ENCODE measurements at places on chromosomes 7 and 10.

GRCh38 chr7:136251826-136252225 is 274.7 kb upstream of the MTPN start:
- no peak for DNase-seq

- DNase-seq = no peak
Observed at GRCh38 chr10:60006062-60006461, 99.7 kb upstream of the CCDC6 start.

DNA sequence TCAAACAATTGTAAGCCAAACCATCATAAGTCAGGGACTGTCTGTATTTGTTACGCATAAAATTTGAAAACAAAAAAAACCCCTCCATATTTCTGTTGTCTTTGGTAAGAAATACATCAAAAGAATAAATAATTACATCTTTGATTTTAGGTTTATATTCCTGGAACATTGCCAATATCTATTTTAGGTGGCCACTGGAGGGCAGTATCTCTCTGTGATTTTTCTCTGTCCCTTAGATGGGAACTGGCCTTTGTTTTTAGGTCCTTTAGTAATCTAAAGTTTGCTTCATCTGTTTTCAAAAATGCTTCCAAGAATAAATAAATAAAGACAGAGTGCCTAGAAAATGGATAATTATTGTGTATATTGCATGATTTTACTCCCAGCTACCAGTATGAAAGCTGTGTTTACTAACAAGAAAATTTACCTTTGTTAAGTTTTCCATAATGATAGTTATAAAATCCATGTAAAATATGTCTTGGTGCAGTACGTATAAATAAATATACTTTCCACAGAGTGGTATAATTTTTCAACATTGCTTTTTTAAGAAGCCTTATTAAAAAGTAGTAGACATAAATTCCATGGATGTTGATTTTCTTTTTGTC is 64.2 kb downstream of the PHYHIPL start:
- DNase-seq = peak; percentile 72

DNA sequence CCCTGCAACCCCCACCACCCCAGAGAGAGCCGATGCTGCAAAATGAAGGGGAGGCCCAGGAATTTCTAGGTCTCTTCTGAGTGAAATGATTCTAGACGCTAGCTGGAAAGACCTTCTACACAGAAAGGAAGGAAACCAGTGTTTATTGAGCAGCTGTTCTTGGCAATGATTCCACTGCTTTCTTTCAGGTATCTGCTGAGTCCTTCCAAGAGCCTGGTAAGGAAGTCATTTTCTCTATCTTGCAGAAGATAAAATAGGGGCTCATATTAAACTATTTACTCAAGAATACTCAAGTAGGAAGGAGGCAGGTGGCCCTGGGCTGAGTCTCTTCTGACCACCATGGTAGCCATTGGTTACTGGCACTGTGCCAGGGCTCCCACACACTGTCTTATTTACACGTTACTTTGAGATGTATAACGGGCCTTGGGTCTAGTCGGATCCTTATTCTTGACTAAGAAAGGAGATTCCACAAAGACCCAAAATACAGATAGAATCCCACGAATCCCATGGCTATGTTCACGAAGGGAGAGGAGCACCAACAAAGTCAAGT is 112.1 kb downstream of the GALNT11 start:
- DNase-seq = no peak

- DNase-seq = no peak
Observed at GRCh38 chr10:2951235-2951835, 116.0 kb upstream of the PFKP start.

DNA sequence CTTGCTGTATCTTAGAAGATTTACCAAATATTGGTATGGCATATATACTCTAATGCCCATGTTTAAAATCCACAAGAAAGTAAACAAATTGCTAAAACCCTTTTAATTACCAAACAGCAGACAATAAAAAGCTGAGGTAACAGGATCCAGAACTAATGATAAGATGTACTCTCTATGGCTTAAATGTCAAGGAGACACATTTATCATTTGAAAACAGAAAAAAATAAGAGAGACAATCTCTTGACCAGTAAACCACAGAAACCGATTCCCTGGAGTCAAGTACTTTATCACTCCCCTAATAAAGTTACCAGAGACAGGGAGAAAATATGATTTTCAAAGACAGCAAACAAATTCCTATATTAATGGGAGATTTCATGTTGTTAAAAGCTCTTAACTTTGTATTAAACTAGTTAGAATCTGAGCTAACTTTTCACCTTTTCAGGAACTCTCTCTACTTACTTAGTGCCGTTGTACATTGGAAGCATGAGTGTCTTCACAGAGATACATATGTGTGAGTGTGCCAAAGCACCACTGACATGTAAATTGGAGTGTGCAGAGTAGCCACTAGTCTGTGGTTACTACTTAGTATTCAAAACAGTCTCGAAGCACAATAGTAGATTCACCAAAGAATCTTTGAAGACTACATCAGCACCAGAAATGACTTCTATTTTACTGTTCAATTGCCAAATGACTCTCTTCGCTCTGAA is 44.2 kb downstream of the TSPAN12 start:
- no peak for DNase-seq

DNA sequence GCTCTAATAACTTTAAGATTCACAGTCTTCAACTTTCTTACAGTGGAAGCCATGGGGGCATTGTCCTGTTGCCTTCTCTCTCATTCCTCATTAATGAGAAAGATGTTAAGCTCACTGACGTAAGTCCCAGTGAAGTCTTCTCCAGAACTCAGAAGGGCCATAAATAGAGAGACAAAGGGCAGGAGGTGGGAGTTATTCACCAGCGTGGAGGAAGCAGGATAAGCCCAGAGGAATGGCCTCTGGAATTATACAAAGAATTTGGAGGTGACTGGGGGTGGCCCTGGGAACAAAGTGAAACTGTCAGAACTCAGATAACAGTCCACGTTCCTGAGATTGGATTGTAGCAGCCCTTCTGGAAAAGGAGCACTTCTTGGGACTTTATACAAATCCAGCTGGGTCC is 52.4 kb downstream of the SORBS1 start:
- DNase-seq = no peak

- peak; percentile 66 for DNase-seq
Observed at GRCh38 chr7:20598459-20599309, 16.8 kb upstream of the ABCB5 start.

DNA sequence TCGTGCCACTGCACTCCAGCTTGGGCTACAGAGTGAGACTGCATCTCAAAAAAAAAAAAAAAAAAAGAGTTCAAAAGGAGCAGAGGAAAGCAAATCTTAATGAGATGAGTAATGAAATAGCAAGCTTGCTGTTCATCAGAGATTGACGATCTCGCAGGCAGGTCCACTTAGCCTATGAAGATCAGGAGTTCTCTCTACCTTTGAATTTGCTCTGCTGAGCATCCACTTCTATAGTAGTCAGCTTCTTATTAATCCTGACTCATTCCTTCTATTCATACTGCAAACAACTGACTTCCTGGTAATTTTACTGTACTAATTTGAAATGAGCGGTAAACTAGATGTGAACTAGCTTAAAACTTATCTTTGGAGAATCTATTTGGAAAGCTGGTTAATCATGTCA is 1014.6 kb downstream of the GATA3 start:
- DNase-seq = no peak

GRCh38 chr7:51759985-51760384 is 443.4 kb upstream of the COBL start:
- DNase-seq = no peak

- no peak for DNase-seq
Observed at GRCh38 chr10:10317151-10317550, 700.5 kb upstream of the CELF2 start.

GRCh38 chr10:89207181-89207800 is at the start of gene CH25H:
TSS of gene CH25H (minus strand) at chr10:89207317. CDS start at chr10:89207292, 25 bp downstream.
- DNase-seq = peak; percentile 87

DNA sequence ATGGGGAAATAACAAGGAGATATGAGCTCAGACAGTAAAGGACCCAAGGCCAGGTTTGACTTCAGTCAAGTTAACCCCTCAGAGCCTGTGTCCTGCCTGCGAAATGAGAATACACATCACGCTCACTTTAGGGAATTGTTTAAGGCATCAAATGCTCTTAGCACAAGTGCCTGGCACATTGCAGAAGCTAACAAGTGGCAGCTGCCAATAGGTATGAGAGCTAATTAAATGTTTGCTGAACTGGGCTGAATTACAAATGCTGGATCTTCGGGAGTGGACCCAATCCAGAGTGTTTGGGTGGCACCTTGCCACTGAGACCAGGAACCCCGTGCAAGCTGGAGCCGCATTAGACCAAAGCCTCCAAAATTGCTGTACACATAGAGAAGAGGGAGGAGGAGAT is 136.8 kb downstream of the C10orf90 start:
- no peak for DNase-seq

GRCh38 chr7:10205696-10206095 is 768.0 kb upstream of the PHF14 start:
- DNase-seq = no peak

GRCh38 chr7:144776447-144776846 is 59.4 kb downstream of the TPK1 start:
- no peak for DNase-seq

GRCh38 chr7:44955733-44956132 is 23.1 kb downstream of the MYO1G start:
- DNase-seq = no peak

GRCh38 chr10:60717852-60718251 is 60.4 kb upstream of the CDK1 start:
- DNase-seq = no peak

GRCh38 chr10:131723297-131724168 is 177.3 kb upstream of the PPP2R2D start:
- DNase-seq = no peak

DNA sequence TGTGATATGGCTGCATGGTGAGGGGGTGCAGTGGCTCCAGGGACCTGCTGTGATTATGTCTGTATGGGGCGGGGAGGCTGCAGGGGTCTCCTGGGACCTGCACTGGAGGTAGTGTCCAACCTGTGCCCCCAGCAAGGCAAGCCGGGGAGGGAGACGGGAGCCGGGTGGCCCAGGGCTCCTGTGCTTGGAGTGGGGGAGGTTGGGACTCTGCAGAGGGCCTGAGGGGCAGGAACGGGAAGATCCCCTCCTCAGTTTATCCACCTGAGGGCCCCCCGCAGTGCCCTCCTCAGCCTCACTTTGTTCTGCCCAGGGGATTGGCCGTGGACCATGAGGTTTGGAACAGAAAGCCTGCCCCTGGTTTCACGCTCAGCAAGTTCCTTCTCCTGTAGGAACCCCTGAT is 22.8 kb upstream of the PWWP2B start:
- no peak for DNase-seq

DNA sequence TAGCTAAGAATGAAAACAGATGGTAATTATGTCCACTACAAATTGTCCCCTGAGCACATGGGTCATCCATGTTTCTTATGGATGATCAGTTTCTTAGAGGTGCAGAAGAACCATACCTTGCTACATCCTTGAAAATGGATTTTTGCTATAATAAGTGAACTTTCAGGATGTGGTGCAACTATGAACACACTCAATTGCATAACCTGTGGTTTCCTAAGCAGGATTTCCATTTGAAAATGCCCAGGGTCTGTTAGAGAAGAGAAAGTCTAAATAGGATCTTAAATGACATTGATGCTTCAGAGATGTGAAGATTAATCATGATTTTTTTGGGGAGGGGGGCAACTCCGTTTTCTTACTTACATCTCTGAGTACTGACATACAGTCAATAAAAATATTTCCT is 39.6 kb upstream of the CACNB2 start:
- no peak for DNase-seq

GRCh38 chr7:119711104-119711503 is 561.9 kb upstream of the KCND2 start:
- no peak for DNase-seq

DNA sequence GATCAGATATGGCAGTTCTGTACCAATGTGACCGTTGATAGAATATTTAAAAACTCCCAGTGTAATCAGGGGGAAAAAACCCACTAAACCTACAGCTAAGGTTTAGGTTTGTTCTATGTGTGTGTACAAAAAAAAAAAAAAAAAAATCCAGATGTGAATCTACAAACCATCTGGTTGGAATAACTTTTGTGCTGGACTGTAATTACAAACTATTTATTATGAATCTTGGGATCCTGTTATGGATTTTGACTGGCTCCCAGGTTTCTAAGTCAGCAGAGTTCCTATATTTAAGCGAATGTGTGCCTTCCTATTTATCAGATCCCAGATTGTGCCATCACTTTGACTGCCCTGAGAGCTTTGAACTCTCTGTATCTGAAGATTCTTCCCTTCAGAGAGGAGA is 29.1 kb downstream of the BMPER start:
- DNase-seq = no peak

GRCh38 chr10:119542988-119543813 is 682 bp upstream of the RGS10 start:
- no peak for DNase-seq

DNA sequence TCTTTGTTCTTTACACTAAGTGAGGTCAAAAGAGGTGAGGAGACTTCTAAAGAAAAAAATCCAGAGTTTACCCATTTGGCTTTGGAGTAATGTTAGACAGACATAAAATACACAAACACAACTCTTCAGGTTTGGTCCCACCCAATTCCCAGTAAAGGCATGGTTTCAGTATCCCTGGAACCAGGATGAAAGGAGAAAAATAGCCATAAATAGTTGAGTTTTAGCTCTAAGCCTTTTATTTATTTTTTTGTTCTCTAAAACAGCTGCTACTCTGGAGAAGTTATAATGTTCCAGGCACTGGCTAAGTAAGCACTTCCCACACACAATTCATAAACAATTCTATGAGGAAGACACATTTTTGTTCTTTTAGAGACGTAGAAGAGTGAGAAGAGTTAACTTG is 4.0 kb downstream of the ABCB1 start:
- DNase-seq = no peak

DNA sequence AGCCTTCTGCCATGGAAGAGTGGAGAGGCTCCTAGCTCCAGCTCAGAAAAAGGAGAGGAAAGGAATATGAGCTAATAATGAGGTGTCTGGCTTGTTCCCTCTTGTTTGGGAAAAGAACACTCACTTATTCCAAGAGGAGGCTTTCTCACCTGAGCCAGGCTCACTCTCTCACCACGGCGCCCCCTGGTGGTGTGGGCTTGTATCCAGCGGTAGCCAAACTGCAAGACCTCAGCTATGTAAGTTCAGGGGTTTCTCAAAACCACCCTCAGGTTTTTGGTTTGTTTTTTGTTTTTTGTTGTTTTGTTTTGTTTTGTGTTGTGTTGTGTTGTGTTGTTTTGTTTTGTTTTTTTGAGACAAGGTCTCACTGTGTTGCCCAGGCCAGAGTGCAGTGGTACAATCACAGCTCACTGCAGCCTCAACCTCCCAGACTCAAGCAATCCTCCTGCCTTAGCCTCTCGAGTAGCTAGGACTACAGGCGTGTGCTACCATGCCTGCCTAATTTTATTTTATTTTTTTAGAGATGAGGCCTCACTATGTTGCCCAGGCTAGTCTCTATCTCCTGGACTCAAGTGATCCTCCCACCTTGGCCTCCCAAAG is 124.0 kb downstream of the TMEM130 start:
- DNase-seq = peak; percentile 23

DNA sequence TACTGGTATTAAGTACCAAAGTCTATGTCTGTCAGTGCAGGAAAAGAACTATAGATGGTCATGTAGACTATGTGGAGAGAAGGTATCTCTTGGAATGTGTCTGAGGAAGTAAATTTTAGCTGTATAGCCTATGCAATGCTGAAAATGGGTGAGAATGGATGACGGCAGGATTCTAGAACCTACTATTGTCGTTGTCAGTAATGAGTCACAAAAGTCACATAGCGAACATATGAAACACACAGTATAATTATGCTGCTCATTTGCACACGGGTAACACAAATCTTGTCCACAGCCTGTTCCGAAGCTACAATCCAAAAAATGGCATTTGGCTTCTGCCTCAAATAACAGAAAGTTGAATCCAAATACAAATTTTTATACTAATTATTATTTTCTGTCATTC is 33.6 kb upstream of the KMT2E start:
- no peak for DNase-seq

Measured in globus pallidus (tissue), 1 donor.